ENCODE measurements at places on chromosomes 3 and 15.

DNA sequence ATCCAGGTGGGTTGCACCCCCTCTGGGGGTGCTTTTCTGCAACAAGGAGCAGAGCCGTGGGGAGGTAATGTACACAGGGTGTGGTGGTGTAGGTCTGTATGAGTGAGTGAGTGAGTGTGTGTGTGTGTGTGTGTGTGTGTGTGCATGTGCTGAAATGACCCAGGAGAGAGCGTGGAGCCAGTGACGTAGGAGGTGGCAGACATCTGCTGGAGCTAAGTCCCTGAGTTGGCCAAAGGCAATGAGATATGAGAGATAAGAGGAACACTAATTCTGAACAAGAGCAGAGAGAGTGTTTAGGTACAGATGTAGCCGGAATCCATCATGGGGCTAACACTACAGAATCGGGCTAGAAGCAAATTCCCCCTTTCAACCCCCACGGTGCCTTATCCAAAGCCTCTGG is 27.6 kb downstream of the BDH1 start:
- no peak for DNase-seq

DNA sequence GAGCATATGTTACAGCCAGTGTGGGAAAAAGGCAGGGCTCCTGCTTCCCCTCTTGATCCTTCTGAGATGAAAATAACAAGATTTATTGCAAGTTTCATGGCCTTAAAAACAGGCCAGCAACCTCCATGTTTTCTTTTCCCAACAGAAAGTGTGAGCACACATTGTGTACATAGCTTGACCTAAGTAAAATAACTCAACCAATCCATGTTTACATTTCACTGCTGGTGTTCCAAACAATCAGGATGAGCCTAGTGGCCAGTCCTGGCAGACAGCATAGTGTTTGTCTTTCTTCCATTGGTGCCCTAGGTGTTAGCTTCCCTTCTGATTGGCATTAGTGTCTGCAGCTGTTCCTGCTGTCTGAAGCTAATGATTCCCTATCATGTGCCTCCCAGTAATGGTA is 847.7 kb downstream of the EPHA3 start:
- DNase-seq, result no peak

- DNase-seq, result no peak
Observed at GRCh38 chr3:43531835-43532234, 90.0 kb downstream of the ANO10 start.

DNA sequence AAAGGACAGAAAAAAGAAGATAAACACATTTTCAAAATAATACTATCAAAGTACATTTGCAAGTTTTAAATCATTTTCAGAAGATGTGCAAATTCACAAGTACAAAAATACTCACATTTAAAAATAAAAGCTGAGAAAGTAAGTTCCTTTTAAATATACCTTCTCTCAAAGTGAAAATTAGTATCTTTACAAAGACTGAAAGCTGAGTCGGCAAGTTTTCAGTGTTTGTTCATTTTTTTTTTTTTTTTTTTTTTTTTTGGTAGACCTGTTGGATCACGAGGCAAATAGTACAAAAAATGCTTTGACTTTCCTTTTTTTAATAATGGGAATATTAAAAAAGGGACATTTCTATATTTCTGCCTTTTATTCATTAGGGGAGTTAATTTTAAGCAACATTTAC is 317.8 kb downstream of the LSAMP start:
- DNase-seq, result no peak

DNA sequence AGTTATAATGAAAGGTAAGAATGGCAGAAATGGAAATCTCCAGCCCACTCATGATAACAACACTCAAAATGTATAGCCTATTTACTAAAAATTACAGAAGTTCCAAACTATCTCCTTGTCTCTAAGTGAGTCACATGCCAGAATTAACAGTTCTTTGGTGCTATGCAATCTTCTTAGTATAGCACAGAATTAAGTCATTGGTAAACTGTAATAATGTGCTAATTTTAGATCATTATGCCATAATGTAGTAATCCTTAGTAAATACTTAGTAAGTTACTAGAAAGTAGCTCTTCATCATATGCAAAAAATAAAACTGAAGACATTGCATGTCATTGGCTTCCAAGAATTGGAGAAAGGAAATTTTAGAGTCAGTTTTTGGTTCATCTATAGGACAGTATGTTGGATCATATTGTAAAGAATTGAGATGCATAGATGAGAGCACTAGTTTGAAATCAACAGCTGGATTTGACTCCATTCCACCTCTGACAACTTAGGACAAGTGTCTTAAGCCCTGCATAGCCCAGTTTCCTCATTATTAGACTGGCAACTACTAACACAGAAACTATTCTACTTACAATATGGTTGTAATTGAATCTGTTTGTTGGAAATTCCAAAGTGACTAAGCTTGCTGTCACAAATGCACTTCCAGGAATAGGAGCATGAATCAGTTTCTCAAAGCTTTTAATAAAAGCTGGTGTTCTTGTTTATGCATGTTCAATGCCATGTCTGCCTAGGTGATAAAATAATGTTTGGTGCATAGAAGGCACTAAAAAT is 40.1 kb upstream of the CD47 start:
- DNase-seq, result no peak

- no peak for DNase-seq
Observed at GRCh38 chr3:43074901-43075689, 30.8 kb downstream of the POMGNT2 start.

GRCh38 chr3:138455801-138456716 is 21.6 kb downstream of the ESYT3 start:
- DNase-seq, result no peak

DNA sequence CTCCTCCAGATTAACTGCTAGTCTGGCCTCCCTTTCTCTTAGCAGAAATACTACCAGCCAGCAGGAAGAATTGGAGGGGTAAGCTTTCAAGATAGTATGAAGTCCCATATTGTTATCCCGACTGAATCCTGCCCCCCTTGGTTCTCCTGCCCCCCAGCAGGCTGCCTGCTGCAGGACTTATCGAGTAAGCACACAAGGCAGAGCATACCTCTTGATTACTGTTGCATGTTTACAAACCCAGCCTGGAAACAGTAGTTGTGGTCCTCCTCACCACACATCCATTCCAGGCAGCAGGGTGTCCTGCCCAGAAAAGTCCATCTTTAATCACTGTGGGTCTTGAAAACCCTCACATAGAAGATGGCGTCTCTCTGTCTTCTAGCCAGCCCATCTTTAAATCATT is 66.8 kb upstream of the PPP2R3A start:
- DNase-seq, result no peak

GRCh38 chr15:83194528-83194927 is 13.1 kb downstream of the HDGFL3 start:
- no peak for DNase-seq

DNA sequence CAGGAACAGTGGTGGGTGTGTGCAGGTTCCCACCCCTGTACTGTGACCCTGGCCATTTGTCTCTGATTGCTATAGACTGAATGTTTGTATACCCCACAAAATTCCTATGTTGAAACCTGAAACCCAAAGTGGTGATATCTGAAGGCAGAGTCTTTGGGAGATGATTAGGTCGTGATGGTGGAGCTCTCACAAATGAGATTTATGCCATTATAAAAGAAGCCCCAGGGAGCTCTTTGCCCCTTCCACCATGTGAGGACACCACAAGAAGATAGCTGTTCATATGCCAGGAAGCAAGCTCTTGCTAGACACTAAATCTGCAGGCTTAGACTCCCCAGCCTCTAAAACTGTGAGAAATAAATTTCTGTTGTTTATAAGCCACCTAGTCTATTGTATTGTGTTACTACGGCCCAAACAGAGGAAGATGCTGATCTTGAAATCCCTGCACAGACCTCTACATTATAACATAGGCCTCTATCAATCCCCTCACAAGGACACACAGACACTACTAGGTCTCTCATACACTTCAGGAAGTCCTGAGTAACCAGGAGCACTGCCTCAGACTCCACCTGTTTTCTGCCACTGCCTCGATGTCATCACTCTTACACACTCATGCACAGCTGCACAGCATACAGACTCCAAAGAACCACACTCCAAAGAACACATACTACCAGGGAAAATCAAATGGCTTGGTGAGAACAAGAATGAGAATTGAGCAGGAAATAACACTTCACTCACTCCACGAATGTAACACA is 14.7 kb downstream of the IGSF11 start:
- DNase-seq, result no peak

- no peak for DNase-seq
Observed at GRCh38 chr15:92930776-92931175, 30.7 kb downstream of the CHD2 start.

DNA sequence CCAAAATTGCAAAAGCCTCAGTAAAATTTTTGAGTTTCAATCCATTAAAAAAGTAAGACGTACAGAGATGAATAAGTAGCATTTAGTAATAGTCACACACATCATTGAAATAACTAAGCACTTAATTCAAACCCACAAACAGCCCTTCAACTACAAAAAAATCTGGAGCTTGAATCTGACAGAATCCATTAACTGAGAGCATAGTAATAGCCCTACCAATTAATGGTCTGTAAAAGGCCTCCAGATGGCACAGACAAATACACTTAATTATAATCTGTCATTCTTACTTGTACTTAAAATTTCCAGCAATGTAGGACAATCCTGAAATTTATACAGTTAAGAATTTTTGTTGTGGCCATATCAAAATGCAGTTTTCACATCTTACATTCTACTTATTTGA is 246.9 kb downstream of the VGLL3 start:
- no peak for DNase-seq

- DNase-seq, result no peak
Observed at GRCh38 chr3:71125738-71126137, 457.8 kb downstream of the FOXP1 start.

GRCh38 chr15:98946301-98947255 is 61.0 kb downstream of the PGPEP1L start:
- no peak for DNase-seq

DNA sequence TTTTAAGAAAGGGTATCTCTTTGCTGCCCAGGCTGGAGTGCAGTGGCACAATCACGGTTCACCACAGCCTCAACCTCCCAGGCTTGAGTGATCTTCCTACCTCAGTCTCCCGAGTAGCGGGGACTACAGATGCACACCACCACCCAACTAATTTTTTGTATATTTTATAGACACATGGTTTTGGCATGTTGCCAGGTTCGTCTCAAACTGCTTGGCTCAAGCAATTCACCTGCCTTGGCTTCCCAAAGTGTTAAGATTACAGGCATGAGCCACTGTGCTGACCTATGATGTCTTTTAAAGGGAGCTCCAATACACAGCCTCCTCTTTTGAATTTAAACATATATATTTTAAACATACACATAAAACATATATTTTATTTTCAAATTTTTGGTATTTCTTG is 60.9 kb downstream of the SLC9C1 start:
- no peak for DNase-seq

DNA sequence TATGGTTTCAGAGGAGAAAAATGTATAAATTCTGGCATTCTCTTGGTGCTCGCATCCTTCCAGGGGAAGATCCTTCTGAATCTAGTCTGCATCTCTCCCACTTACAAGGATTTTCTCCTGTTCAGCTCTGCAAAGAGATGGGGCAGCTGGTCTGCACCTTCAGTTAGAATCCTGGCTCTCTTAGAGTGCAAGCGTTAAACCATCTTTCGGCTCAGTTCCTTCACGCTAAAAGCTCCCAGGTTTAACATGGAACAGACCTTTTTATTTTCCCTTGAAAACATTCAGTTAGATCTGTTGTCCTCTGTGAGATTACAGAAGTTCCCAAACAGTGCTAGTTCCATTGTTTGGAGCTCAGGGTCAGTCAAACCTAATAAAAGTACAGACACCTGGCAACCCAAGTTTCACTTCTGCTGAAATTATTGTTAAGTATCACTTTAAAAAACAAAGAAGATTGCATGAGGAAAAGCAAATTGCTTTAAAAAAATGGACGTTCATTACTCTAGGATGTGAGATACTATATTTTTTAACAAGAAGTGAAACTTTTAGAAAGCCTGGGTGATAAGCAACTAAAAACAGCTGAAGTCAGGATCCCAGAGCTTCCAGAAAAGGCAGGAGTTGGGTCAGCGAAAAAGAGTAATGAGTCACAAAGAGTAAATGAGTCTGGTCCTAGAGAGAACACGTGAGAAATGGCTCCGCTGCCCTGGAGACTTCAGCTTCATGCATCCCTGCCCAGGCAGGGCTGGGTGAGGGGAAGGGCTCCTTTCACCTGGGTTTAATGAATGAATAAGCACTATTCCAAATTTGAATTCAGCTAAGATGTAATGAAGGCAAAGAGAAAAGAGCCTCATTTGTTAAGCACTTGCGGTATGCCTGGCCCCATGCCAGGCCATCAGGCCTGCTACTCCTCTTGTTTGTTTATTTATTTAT is 63.3 kb downstream of the ABTB1 start:
- no peak for DNase-seq

DNA sequence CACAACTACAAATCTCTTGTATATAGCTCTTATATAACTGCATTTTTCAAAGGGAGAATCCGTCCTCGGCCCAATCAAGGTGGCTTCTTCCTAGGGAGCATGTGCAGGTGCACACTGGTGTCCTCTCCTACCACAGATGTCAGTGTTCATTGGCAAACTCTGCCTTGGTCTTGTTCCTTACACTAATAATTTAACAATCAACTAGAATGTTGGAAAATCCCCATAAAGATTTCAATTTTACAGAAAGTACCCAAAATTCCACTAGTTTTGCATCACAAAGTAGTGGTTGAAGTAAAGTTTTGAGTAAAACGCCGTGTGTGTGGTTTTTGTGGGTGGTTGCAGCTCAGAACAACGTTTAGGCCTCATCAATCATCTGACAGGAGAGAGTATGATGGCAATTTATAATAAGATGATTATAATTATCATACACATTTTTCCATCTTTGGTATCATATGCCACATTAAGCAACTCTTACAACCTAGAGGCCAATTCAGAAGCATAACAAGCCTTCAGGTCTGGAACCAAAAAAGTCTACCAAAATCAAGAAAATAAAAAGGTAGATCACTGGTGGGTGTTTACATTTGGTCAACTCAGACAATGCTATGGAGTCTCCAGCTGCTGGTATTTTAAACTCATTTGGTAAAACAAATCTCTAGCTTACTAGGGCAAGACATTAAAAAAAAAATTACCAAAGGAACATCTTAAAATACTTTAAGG is 128.9 kb upstream of the BHLHE40 start:
- peak; percentile 22 for DNase-seq

GRCh38 chr15:63402498-63403253 is 21.0 kb upstream of the CA12 start:
- DNase-seq, result no peak

DNA sequence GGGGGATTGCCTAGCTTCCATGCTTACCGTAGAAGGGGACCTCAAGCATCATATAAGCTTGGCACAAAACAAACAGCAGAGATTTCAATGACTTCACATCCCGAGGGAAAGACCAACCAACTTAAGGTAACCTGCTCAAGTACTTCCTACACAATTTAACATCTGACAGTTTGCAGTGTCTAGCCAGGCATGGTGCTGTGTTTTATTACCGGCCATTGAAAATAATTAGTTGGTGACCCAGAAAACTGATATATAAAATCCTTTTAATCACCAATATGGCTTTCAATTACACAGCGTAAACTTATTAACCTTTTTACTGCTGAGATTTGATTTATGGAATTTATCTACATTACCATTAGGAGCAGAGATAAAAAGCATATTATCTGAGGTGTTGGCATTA is 268.3 kb downstream of the ARRDC4 start:
- no peak for DNase-seq

- peak; percentile 29 for DNase-seq
Observed at GRCh38 chr15:34038023-34038870, 757 bp downstream of the AVEN start.

GRCh38 chr15:92847841-92848240 is 52.3 kb upstream of the CHD2 start:
- no peak for DNase-seq

All from stimulated activated CD8-positive, alpha-beta memory T cell treated with anti-CD3 and anti-CD28 coated beads, Interleukin-4, amount 100 ng/mL, for 4 hours (primary cell).